ENCODE measurements at places on chromosomes 13 and 19.

- no peak for DNase-seq
Measured at GRCh38 chr19:18282021-18282787, 782 bp upstream of the JUND start.

DNA sequence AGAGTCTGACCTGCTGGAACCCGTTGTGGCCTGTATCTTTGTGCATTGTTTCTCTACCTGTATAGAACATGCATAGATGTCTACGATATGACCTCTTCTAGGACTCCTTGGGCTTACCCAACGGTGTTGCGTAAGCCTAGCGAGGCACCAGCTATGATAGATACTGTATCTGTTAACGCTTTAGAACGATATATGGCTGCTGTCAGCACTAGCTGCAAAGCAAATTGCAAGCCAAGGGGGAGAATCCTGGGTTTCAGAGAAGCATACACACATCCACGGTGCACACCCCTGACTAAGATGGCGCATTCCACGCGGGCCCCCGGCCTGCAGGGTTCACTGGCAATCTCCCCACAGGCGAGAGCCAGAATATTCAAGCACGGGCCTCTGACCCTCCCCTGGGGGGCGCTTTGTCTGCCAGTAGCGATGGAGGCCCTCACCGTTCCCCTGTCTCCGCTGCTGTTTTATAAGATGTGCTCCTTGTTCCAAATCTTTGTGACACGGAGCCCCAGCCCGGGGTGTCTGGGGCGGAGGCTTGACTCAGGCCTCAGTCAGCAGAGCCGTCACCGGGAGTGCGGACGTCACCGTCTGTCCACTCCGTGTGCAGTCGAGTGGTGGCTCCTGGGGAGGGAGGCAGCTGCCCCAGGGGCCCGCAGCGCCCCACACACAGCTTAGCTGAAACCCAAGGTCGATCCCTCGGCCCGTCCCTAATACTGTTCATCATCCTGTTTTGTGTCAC, 12.9 kb upstream of the RPS15 start:
- no peak for DNase-seq

- no peak for DNase-seq
Measured at GRCh38 chr13:111661052-111661451, 340.6 kb downstream of the TEX29 start.

- DNase-seq = no peak
Measured at GRCh38 chr13:75579529-75579928, 29.9 kb downstream of the UCHL3 start.

DNA sequence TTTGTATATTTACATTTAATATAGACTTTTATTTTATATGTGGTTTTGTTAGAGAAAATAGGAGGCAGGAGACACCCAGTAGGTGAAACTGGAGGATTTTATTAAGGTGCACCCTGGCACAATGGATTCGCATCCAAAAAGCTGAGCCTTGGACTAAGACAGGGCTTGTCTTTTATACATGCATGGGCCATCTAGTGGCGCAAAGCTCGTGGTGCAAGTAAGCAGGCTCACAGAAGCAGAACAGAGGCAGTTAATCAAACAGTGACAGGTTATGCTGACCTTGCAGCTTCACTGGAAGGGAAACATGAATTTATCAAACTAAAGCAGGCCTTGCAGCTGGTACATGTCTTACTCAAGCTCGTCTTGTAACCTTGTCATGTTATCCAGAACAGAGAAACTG, 58.8 kb upstream of the ZNF681 start:
- DNase-seq = peak; percentile 35

GRCh38 chr19:53394522-53394973, 401 bp upstream of the ZNF765 start:
- peak; percentile 2 for DNase-seq

DNA sequence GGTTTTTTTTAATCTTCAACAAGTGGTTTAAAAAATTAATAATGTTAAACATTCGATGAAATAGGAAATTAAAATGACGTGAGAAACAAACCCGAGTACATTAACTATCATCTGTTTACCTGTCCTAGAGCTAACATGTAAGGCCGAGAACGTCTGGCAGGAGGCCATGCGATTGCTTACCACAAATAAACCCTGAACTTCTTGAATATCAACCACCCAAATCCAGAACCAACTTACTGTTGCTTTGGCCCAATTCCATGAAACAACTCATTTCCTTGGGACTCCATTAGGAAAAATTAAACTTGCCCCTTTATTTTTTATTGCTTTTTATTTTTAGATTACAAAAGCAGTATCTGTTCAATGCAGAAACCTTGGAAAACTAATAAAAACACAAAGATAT, 228.9 kb upstream of the IRS2 start:
- DNase-seq = no peak

GRCh38 chr19:3323026-3323425, 43.4 kb upstream of the NFIC start:
- DNase-seq = no peak

DNA sequence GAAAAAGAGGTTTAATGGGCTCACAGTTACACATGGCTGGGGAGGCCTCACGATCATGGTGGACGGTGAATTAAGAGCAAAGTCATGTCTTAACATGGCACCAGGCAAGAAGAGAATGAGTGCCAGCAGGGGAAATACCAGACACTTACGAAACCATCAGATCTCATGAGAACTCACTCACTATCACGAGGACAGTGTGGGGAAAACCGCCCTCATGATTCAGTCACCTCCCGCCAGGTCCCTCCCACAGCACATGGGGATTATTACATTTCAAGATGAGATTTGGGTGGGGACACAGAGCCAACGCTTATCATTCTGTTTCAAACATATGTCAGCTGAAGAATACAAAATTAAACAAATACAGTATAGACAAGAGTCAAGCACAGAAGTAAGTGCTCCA, 165.1 kb downstream of the PCCA start:
- DNase-seq = no peak

- no peak for DNase-seq
Measured at GRCh38 chr13:111623208-111623607, 302.8 kb downstream of the TEX29 start.

DNA sequence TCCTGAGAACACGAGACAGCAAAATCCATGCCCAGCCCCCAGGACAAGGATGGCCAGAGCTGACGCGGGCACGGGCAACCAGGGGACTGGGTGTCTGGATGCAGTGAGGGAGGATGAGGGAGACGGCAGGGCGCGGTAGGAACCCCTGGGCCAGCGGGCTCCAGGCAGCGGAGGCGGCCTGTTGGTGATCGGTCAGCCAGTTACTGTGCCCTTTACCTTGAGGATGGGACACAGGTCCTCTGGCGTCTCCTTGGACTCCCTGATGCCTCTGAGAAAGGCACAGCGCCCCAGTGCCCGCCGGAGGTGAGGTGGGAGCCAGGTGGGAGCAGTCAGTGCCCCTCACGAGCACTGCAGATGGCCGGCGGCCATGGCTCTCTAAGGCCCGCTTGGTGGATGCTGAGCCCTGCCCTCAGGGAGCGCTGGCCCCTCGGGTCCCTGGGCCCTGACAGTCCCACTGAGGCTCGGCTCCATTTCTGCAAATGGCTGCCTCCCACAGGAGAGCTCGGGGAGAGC, 31.2 kb downstream of the C13orf46 start:
- no peak for DNase-seq
